ENCODE measurements at places on chromosomes 13 and 19.

DNA sequence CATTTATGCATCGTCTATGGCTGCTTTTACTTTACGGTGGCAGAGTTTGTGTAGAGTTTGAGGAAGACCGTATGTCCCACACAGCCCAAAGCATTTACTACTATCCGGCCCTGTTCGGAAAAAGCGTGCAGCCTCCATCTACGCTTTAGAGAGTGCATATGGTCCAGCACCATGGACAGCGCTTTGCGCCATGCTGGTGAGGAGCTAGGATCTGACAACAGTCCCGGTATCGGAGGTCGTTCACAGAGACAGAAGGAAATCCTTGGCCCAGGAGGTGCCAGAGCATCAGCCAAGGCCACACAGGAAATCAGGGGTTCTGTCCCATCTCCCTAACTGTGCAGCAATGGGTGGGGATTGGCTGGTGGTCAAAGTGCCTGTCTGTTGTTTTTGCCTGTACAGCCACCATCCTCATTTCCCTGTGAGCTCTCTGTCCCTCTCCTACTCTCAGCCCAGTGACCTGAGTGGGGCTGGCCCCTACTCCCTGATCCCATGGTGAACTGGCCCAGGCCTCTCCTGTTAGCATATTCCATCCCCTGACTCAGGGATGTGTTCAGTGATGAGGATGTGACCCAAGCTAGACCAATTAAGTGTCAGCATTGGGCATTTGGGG lies 16.2 kb upstream of the PRODH2 start:
- H3K27me3 ChIP-seq, result 0 out of 2 replicates have a peak, but pooled peaks cover 2% of the 10 kb centered on the region
- H3K36me3 ChIP-seq, result no peaks in the 10 kb centered on the region
- H3K4me1 ChIP-seq, result no peaks in the 10 kb centered on the region

- no peak overlapping the region for H3K4me3 ChIP-seq
- H3K27ac ChIP-seq, result no peak overlapping the region
- no peaks in the 10 kb centered on the region for H3K27me3 ChIP-seq
- H3K4me1 ChIP-seq, result no peaks in the 10 kb centered on the region
- peaks cover 3% of the 10 kb centered on the region for H3K36me3 ChIP-seq
- no peak for DNase-seq
Measured at GRCh38 chr13:100625447-100625846, 36.9 kb upstream of the GGACT start.

DNA sequence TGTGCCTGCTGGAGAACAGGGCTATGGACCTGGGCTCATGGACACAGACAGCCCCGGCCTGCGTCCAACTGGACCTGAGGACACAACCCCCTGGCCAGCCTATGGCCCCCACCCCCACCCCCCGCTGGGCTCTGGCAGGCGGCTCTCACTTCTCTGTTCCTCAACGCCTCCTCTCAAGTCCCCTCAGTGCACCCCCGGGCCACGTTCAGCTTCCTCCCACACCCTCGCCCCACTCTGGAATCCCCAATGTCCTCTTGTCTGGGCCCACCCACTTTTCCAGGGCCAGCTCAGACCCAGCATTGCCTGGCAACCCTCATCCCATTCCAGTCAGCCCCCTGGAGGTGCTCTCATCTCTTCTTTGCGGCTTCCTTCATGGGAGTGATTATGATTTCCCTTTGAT lies 130.2 kb upstream of the SPACA7 start:
- H3K36me3 ChIP-seq, result no peaks in the 10 kb centered on the region
- no peak overlapping the region for H3K4me3 ChIP-seq
- no peak for DNase-seq
- H3K27me3 ChIP-seq, result no peaks in the 10 kb centered on the region

DNA sequence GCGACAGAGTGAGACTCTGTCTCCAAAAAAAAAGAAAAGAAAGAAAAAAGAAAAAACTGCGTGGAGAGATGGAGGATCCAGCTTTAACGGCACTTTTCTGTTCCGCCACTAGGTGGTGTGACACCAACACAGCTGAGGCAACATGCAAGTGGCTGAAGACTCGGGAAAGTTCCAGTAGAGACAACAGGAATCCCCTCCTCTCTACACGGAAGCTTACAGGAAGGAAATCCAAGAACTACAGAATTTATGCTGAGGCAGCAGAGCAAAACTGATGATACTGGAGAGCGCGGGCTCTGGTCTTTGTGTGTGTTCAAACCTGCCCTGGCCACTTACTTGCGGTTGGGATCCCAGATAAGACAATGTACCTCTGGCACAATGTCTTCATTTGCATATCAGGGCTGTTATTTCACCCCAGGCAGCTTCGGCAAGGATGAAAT lies 9.9 kb downstream of the RANBP3 start:
- peak; percentile 77 for DNase-seq
- no peak overlapping the region for H3K4me3 ChIP-seq
- no peaks in the 10 kb centered on the region for H3K27me3 ChIP-seq
- peaks cover 16% of the 10 kb centered on the region for H3K36me3 ChIP-seq
- peaks cover 20% of the 10 kb centered on the region for H3K4me1 ChIP-seq
- no peak overlapping the region for H3K27ac ChIP-seq

DNA sequence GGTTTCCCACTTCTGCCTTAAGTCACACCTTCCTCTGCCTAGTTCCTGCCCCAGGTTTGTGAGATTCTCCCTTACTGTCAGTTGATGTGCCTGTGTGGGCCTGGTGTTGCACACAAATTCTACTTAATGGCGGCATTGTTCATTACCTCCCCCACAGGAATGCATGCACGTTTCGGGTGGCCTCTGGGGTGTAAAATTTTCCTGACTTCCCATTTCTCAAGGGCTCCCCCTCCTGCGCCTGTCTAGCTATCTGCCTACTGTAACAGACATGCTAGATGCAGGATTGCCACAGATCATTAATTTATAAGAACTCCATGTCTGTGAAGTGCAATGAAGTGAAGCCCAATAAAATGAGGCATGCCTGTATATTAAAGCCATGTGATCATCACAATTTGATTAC lies 1466.3 kb downstream of the PCDH9 start:
- DNase-seq, result no peak
- H3K27ac ChIP-seq, result no peak overlapping the region
- H3K36me3 ChIP-seq, result no peaks in the 10 kb centered on the region
- no peak overlapping the region for H3K4me3 ChIP-seq
- H3K27me3 ChIP-seq, result no peaks in the 10 kb centered on the region

DNA sequence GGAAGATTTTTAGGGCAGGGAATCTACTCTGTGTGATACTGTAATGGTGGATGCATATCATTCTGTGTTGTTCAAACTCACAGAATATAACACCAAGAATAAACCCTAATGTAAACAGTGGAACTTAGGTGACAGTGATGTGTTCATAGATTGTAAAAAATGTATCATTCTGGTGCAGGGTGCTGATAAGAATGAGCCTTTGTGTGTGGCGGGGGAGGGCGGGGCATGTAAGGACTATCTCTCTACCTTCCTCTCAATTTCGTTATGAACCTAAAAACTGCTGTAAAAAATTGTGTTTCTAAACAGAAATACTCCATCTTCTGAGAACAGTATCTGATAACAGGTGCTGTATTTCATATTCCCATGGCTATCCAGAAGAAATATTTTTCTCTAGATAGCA lies 35.6 kb downstream of the TNFRSF19 start:
- peaks cover 17% of the 10 kb centered on the region for H3K4me1 ChIP-seq
- H3K27me3 ChIP-seq, result no peaks in the 10 kb centered on the region
- no peak overlapping the region for H3K4me3 ChIP-seq
- H3K36me3 ChIP-seq, result no peaks in the 10 kb centered on the region
- DNase-seq, result no peak

GRCh38 chr13:113926301-113926761 lies 47.5 kb downstream of the C13orf46 start:
- H3K4me1 ChIP-seq, result no peaks in the 10 kb centered on the region
- no peaks in the 10 kb centered on the region for H3K27me3 ChIP-seq
- DNase-seq, result no peak
- no peak overlapping the region for H3K4me3 ChIP-seq
- no peak overlapping the region for H3K27ac ChIP-seq

GRCh38 chr13:77691871-77692270 lies 5.6 kb upstream of the SLAIN1 start:
- no peak overlapping the region for H3K27ac ChIP-seq
- no peaks in the 10 kb centered on the region for H3K4me1 ChIP-seq
- DNase-seq, result no peak
- no peaks in the 10 kb centered on the region for H3K27me3 ChIP-seq
- H3K36me3 ChIP-seq, result no peaks in the 10 kb centered on the region
- no peak overlapping the region for H3K4me3 ChIP-seq

DNA sequence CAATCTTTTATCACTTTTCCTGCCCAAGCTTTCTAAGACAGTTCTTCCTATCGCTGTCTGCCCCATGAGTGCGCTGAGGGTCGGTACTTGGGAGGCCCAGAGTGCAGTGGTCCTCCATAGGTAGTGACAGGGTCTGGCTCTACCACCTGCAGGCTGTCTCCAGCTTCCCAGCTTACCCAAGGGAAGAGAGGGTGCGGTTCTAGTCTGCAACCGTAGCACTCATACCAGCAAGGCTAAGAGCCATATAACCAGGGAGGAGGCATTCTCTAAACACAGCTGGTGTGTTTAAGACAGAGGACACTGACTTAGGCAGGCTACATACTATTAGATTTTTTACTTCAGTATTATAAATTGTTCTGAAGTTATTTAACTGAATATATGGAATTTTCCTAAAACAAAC lies 8.2 kb downstream of the PROZ start:
- DNase-seq, result no peak
- no peak overlapping the region for H3K27ac ChIP-seq
- H3K36me3 ChIP-seq, result no peaks in the 10 kb centered on the region
- H3K27me3 ChIP-seq, result no peaks in the 10 kb centered on the region
- peaks cover 8% of the 10 kb centered on the region for H3K4me1 ChIP-seq
- no peak overlapping the region for H3K4me3 ChIP-seq

- H3K27me3 ChIP-seq, result no peaks in the 10 kb centered on the region
- DNase-seq, result no peak
- H3K36me3 ChIP-seq, result no peaks in the 10 kb centered on the region
- H3K4me3 ChIP-seq, result no peak overlapping the region
- H3K4me1 ChIP-seq, result no peaks in the 10 kb centered on the region
Measured at GRCh38 chr13:84567848-84568247, 685.6 kb upstream of the SLITRK1 start.

GRCh38 chr19:29645491-29645867 lies 19.8 kb upstream of the PLEKHF1 start:
- H3K36me3 ChIP-seq, result no peaks in the 10 kb centered on the region
- no peak for DNase-seq
- no peak overlapping the region for H3K4me3 ChIP-seq

DNA sequence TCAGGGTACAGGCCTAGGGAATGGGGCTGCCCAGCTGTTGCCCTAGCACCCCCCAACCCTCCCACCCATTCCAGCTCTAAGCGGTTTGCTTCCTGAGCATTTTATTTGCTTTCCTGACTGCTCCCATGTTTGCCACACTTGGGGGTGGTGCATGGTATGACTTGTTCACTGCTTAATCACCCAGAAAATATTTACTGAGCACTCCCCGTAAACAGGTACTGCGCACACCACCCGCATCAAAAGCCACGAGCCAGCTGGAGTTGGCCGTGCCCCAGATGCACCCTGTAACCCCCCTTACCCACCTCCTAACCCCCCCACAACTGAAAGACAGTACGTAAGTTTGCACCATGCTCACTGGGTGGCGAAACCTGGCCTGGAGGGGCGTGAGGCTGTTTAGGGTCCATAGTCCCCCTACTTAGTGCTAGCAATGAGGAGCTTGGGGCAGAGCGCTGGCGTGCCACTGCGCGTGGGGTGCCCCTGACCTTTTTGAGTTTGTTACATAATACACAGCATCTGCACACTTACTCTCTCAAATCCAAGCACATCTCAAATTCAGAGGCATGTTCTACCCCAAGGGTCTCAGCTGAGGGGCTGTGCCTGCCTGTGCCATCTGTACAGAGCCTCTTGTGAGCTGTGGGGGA lies 29.8 kb downstream of the DPF1 start:
- 0 out of 2 replicates have a peak, but pooled peaks cover 4% of the 10 kb centered on the region for H3K36me3 ChIP-seq
- no peak overlapping the region for H3K27ac ChIP-seq
- H3K4me3 ChIP-seq, result no peak overlapping the region
- H3K4me1 ChIP-seq, result no peaks in the 10 kb centered on the region

- DNase-seq, result peak; percentile 35
- H3K36me3 ChIP-seq, result no peaks in the 10 kb centered on the region
- peaks cover 36% of the 10 kb centered on the region for H3K4me1 ChIP-seq
- H3K27me3 ChIP-seq, result no peaks in the 10 kb centered on the region
- H3K4me3 ChIP-seq, result peak overlapping the region; percentile 94
Measured at GRCh38 chr13:98576200-98576945, 534 bp downstream of the STK24 start.

- DNase-seq, result no peak
- H3K27ac ChIP-seq, result no peak overlapping the region
- no peak overlapping the region for H3K4me3 ChIP-seq
- H3K27me3 ChIP-seq, result no peaks in the 10 kb centered on the region
- no peaks in the 10 kb centered on the region for H3K36me3 ChIP-seq
Measured at GRCh38 chr13:18993884-18994660, 187.6 kb downstream of the TUBA3C start.

DNA sequence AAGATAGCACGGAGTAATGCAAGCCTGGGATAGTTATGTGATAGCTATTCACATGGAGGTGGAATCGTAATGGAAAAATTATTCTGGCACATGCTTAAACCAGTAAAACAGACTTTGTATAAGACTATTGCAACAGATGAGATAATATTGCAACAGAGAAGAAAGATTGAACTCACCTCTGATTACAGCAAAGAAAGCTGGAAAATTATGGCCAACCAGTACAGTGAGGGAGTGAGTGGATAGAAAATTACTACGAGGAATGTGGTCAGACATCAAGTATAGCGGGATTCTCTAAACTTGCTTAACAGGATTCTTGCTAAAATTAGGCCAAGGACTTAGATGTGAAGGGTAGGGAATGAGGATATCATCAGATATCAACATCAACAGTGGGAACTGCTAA lies 397.6 kb upstream of the KLHL1 start:
- no peak overlapping the region for H3K4me3 ChIP-seq
- no peak overlapping the region for H3K27ac ChIP-seq
- DNase-seq, result no peak
- no peaks in the 10 kb centered on the region for H3K4me1 ChIP-seq

- H3K36me3 ChIP-seq, result peaks cover 4% of the 10 kb centered on the region
- no peaks in the 10 kb centered on the region for H3K4me1 ChIP-seq
- H3K4me3 ChIP-seq, result no peak overlapping the region
- no peak for DNase-seq
Measured at GRCh38 chr13:51681037-51681678, 96.9 kb downstream of the WDFY2 start.

GRCh38 chr19:48216933-48217332 lies 38.8 kb downstream of the CARD8 start:
- no peak overlapping the region for H3K4me3 ChIP-seq
- H3K36me3 ChIP-seq, result no peaks in the 10 kb centered on the region
- no peaks in the 10 kb centered on the region for H3K4me1 ChIP-seq

- DNase-seq, result peak; percentile 44
- H3K36me3 ChIP-seq, result no peaks in the 10 kb centered on the region
- H3K27ac ChIP-seq, result no peak overlapping the region
Measured at GRCh38 chr19:45558399-45558878, 26.2 kb downstream of the OPA3 start.

- H3K4me3 ChIP-seq, result peak overlapping the region; percentile 66
- no peaks in the 10 kb centered on the region for H3K27me3 ChIP-seq
Measured at GRCh38 chr13:52651897-52652195, 790 bp upstream of the SUGT1 start.

All from SJCRH30 (cell line).